ENCODE measurements at places on chromosomes 12 and 14.

DNA sequence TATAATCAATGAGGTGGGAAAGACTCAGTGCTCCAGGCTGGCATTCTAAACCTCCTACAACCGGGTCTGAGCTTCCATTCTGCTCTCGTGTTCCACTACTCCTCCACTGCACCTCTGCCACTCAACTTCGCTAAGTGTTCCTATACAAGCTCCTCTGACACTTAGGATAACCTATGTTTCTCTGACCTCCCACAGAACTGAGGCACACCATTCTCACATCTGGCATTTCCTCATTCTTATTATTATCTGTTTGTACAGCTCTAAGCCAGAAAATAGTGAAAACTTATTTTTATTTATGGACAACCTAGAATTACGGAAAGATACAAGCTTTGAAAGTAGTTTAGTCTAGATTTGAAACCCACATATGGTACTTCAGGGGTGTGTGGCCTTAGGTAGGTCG lies 127.0 kb downstream of the MED13L start:
- DNase-seq: no peak

DNA sequence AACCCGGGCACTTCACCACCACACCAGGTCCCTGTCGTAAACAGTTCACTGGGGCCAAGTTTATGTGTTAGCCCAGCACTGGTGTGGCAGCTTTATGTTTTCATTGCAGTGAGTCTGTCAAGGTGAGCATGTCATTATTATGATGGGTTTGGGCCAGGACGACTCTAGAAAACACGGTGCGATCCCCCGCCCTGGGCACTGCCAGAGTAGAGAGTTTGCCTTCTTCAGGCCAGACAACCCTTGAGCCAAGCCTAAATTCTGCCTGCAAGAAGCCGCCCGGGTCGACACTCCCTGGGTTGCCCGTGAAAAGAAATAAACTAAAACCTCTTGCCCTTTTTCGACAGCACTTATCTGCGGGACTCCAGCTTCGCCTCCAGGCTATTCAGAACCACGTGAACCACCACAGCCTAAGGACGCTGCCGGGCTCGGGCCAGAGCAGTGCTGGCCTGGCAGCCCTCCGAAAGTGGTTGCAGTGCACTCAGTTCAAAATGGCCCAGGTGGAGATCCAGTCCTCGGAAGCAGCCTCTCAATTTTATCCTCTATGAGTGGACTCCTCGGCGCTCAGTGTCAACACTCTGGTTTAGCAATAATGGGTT lies 81.8 kb downstream of the PRIMA1 start:
- no peak for DNase-seq

GRCh38 chr12:127767656-127768055 lies 499.3 kb upstream of the TMEM132C start:
- DNase-seq: no peak

DNA sequence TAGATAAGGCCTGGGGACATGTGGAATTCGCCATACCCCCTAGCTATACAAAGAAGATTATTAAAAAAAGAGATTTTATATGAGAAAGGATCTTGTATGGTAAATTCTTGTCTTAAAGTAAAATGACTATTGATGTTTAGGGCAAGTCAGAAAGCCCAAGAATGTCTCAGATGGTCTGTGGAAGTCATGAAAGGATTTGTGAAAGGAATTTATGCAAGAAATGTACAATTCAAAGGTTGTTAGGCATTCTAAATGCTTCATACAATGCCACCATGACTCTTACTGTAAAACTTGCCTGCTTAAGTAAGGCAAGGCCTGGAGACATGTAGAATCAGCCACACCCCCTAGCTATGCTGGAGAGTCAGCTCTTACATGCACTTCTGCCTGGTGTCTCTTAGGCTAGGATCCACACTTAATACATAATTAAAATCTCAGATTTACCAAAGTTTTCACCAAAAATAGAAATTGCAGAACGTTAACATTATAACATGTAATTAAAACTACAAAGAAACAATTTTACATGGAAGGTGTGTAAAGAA lies 8.9 kb upstream of the ETNK1 start:
- no peak for DNase-seq

DNA sequence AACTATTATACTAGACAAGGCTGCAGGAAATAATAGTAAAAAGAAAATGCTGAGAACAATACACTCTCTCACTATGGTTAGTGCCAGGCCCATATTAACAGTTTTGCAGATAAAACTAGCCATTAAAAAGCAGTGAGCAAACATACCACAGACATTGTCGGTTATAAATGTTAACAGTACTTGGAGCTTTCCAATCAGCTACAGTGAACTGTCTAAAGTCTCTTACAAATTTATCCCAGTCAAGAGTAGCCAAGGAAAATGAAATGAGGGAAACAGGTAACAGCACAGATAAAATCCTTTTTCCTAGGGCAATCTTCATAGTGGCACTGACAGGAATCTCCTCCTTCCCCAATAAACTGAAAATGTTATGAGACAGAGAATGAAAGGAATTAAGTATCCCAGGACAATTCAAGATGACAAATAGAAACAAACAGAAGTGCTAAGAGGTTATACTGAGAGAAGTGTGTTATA lies 30.8 kb downstream of the PAWR start:
- no peak for DNase-seq

DNA sequence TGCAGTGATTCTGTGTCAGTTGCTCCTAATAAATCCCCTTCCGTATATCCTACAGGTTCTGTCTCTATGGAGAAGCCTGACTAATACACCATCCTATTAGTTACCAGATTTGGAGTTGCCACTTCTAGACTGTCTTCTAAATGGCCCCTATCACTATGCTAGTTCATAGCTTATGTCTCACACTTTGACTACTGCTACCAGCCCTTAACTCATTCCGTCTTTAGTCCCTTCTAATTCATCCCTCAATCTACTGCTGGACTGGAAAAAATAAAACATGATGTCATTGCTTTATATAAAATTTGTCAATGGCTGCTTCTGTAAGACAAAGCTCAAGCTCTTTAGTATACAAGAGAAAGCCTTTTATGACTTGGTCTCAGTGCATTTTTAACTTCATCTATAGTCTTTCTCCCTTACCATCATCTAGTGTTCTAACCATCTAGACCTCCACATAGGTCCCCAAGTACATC lies 99.5 kb downstream of the PPP1R12A start:
- no peak for DNase-seq

DNA sequence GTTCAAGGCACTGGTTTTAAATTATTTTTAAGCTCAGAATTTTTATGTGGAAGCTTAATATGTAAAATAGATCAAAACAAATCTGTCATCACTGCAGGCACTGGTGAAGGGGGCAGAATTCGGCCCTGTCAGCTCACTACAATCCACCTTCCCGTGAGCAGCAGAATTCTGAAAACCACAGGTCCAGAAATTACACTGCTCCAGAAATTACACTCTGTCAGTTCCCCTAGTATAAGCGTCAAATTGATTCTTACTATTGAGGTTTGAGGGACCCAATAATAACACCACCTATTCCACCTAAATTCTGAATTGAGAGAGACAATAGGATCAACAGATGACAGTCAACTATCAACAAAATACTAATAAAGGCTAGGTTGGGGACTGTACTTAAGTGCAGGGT lies 245.5 kb downstream of the PHLDA1 start:
- DNase-seq: no peak

- DNase-seq: no peak
Observed at GRCh38 chr12:124744659-124745464, 118.8 kb downstream of the SCARB1 start.

- no peak for DNase-seq
Observed at GRCh38 chr12:89932954-89933353, 224.3 kb upstream of the ATP2B1 start.

- DNase-seq: no peak
Observed at GRCh38 chr12:54654926-54655325, 6.8 kb upstream of the DCD start.

GRCh38 chr12:2225696-2226095 lies 172.9 kb downstream of the CACNA1C start:
- no peak for DNase-seq

Measured in muscle of arm (tissue), 14 donors.